ENCODE measurements at places on chromosomes 2 and 18.

GRCh38 chr2:33207151-33207740 lies 260.5 kb downstream of the LTBP1 start:
- no peak for DNase-seq

DNA sequence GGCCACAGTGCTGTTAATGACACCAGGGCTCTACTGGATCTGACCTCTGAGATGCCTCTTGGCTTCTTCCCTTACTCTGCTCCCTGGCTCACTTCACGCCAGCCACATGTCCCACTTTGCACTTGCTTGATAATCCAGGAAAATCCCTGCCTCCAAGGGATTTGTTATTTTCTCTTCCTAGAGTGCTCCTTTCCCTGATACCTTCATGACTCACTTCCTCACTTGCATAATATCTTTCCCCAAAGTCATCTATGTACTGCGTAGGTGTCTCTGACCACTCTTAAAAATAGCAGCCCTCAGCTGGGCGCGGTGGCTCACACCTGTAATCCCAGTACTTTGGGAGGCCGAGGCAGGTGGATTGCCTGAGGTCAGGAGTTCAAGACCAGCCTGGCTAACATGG lies 572.3 kb downstream of the PLCL1 start:
- DNase-seq = no peak

- DNase-seq = no peak
Measured at GRCh38 chr2:25977768-25978167, 4.5 kb downstream of the KIF3C start.

DNA sequence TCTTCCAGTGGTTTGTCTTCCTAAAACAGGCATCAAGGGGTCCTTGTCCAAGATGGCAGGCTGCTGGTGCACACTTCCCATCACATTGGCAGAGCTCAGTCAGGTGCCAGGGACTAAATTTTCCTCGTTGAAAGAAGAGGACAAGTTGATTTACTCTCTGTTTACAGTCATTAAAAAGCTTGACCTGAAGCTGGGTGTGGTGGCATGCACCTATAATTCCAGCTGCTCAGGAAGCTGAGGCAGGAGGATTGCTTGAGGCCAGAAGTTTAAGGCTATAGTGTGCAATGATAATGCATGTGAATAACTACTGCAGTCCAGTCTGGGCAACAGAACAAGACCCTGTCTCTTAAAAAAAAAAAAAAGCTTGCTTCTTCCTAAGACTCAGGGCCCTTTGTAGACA lies 3.6 kb upstream of the PLB1 start:
- no peak for DNase-seq

DNA sequence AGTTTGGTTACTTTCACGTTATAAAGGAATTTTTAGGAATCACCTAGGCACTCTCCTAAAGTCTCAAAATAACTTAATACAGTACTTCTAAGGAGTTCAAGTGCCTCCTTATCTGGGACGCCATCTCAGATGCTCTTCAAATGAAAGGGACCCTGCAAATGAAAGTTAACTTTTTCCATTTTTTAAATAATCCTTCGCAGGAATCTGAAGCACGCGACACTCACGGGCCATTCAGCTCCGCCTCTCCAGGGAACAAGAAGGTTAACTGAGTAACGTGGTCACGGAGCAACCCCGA lies 537 bp upstream of the ZC3H15 start:
- DNase-seq = no peak

DNA sequence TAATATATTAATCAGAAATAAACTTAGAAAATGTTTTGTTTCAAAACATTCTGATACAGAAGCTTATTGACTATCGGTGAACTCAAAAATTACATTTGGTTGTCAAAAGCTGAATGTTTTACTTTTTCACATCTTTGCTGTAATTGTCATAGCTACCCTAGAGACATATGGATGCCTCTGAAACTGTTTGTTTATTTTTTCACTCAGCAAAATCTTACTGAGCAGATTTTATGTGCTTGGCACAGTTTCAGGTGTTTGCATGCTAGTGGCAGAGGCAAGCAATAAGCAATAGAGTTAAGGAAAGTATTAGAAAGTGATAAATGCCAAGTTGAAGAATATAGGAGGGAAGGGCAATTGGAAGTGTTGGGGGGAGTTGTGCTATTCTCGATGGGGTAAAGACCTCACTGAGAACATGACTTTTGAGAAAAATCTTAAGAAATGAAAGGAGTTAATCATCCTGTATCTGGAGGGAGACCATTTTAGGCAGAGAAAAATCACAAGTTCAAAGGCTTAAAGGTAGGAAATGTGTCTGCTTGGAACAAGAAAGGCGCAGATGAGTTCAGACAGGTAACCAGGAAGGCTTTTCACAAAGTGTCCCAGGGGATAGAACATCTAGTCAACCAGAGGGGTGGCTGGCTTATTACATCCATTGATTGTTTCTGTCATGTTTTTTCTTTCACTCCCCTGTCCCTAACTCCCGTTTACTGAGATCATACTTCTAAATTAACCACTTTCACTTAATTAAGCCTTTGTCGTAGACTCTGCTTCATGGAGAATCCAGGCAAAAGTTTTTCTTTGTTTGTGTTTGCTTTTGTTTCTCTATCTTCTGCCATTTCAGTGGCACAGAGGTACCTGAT lies 27.2 kb upstream of the COBLL1 start:
- no peak for DNase-seq

DNA sequence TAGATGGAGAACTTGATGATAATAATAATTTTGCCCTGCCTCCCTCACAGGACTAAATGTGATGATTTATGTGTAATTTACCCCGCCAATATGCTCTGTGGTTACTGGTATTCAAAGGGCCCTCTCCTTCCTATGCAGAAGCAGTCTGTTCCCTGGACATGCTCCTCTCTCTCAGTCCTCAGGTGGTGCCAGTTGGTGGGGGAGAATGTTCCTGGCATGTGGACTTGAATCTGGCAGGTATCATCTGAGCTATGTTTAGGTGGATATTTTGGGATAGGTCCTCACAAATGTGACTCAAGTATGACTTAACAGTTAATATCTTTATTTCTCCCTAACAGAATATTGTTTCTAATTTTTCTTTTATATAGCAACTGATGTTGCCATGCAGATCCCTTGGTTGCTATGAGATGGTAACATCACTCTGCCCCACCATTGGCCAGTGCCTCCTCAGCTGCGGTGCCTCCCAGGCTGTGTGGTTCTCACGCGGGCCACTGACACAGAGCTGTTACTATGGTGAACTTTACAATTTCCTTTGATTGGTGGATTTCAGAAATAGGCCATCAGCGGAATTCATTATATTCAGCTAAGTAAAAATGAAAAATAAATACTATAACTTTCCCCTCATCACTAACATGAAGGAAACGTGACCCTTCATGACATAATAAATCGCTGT lies 106.7 kb upstream of the PELI1 start:
- DNase-seq = no peak

- peak; percentile 55 for DNase-seq
Measured at GRCh38 chr2:46535360-46535759, 56.0 kb downstream of the TMEM247 start.

- no peak for DNase-seq
Measured at GRCh38 chr2:234368861-234369261, 128.0 kb downstream of the ARL4C start.

DNA sequence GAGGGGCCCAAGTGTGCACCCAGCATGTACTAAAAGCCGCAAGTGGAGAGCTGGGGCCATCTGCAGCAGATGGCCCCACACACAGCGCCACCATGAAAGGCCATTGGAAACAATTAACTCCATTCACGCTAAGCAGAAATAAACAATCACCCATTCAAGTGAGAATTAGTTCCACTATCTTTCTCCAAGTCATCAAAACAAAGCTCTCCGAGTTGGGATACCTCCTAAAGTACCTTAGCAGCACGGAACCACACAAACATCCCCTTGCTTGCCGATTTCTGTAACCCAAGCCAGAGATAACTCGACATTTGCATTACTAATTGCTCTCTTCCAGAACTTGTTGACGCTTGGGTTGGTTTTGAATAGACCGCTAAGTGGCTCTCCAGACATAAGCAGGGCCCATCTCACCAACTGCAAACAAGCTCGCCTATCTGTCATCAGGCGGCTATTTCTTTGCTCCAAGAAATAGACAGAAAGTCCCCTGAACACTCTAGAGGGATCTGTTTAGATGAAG lies 840.6 kb upstream of the SALL3 start:
- DNase-seq = no peak

DNA sequence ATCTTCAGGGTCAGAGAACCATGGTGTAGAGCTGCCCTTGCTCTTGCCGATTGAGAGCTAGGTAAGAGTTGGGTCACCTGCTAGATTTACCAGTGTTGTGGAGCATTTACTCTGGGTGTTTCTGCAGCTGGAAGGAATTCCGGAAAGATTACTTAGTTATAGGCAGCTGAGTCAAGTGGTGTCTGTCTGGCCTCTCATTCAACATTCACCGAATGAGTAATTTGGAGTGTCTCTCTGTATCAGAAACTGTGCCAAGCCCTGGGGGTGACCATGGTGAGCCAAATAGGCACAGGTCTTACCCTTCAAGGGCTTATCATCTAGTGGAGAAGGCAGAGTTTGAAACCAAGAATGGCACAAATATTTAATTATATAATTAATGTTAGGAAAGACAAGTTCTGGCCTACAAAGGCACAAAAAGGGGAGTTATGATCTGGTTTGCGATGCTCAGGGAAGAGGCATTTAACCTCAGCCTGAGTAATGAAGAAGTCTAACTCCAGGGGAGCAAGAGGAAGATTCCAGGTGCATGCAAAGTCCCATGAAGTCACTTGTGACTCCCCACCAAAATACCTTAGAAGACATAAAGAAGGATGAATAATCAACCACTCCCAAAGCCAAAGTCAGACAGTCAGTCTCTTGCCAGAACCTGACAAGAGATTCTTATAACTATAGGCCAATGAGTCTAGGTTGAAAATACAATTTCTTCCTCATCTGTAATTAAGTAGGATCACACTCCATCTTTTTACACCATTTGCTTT lies 12.5 kb downstream of the SETBP1 start:
- DNase-seq = no peak

DNA sequence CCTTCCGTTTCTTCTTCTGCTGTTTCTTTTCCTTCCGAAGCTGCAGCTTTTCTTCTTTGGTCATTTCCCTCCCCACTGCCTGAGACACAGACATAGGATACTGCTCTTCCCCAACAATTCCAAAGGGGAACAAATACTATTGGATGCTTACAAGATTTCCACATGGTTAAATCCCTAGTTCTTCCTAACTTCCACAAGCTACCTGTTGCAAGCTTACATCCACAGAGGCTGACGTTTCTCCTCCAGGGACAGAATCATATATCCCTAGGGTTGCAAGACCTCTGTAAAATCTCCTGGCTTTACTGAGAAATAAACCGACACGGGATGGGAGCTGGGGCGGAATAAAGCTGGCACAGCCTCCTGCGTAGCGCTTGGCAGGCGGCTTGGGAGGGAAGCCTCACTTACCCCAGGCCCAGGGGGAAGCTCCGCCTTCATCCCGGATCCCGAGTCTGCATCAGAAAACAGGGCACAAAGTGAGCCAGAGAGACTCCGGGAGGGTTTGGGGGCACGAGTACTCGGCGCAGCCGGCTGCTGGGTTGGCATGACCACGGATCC lies 590 bp downstream of the EIF2B4 start:
- DNase-seq = no peak

DNA sequence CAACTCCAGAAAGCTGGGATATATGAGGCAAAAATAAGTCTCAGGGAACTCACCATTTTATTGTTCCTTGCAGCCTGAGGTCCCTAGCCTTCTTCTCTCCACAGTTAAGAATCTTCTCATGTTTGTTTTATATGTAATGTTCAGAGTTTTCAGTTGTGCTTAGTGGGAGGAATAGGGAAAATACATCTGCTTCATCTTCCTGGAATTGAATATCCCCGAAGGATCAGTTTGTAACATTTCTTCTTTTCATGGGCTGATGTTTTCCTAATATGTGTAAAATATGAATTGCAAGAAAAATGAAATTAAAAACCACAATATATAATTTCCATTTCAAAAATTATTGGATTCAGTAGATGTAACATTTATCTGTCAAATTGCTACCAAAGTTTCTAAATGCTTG lies 8.0 kb downstream of the GALNT1 start:
- no peak for DNase-seq

- no peak for DNase-seq
Measured at GRCh38 chr2:54818226-54818625, 94.8 kb downstream of the EML6 start.

GRCh38 chr2:182503886-182504285 lies 77.0 kb upstream of the PDE1A start:
- no peak for DNase-seq

GRCh38 chr2:97707362-97708047 lies 5.9 kb upstream of the ZAP70 start:
- DNase-seq = no peak

DNA sequence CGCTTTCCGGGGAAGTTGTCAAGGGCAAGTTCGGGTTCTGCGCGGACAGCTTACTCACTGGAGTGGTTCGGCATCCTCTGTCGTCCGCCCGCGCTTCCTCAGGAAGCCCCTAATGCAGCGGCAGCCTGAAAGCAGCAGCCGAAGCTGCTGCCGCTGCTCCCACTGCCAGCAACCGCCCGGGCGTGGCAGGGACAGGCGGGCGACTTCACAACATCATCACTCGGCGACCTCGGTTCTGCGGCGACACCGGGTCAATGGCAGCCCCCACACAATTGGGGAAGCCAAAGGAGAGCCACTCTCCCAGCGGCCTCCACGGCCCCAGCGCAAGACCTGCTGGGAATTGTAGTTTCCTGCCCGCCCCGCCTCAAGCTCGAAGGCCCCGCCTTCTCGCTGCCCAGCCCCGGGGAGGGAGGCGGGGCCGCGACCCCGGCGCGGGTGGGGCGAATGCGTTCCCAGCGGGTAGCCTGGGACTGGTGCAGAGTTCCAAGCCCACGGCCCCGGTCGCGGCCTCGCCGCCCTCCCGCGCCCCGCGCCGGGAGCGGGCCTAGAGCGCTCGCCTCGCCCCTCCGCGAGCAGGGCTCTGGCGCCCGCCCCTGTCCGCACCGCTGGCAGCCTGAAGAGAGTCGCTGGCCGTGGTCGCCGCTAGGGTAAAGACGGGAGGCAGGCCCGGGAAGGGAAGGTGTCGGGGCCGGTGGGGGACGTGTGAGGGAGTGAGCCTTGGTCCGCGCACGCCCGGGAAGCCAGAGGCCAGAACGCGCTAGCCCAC lies at the start of the genes STRADB and TRAK2:
STRADB (plus strand) TSS at position 449 of the 766 bp plus-strand sequence. CDS start 3,101 bp downstream, outside the sequence.
TRAK2 (minus strand) TSS at position 167 of the 766 bp plus-strand sequence. CDS start 30,951 bp downstream, outside the sequence.
- DNase-seq = peak; percentile 96

- no peak for DNase-seq
Measured at GRCh38 chr2:55247025-55247424, 14.5 kb downstream of the RPS27A start.

- no peak for DNase-seq
Measured at GRCh38 chr2:74138600-74139323, 8.9 kb downstream of the BOLA3 start.

GRCh38 chr2:182415771-182416170 lies 11.1 kb downstream of the PDE1A start:
- DNase-seq = no peak

DNA sequence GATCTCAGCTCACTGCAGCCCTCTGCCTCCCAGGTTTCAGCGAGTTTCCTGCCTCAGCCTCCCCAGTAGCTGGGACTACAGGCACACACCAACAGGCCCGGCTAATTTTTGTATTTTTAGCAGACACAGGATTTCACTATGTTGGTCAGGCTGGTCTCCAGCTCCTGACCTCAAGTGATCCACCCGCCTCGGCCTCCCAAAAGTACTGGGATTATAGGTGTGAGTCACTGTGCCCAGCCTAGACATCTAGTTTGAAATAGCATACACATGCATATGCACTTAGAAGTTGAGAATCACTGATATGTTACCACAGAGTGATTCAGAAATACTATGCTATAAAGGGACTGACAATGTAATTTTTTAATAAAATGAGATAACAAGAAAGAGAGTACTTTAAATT lies 69.8 kb upstream of the CDKL4 start:
- no peak for DNase-seq
